ENCODE measurements at places on chromosomes 12 and 14.

DNA sequence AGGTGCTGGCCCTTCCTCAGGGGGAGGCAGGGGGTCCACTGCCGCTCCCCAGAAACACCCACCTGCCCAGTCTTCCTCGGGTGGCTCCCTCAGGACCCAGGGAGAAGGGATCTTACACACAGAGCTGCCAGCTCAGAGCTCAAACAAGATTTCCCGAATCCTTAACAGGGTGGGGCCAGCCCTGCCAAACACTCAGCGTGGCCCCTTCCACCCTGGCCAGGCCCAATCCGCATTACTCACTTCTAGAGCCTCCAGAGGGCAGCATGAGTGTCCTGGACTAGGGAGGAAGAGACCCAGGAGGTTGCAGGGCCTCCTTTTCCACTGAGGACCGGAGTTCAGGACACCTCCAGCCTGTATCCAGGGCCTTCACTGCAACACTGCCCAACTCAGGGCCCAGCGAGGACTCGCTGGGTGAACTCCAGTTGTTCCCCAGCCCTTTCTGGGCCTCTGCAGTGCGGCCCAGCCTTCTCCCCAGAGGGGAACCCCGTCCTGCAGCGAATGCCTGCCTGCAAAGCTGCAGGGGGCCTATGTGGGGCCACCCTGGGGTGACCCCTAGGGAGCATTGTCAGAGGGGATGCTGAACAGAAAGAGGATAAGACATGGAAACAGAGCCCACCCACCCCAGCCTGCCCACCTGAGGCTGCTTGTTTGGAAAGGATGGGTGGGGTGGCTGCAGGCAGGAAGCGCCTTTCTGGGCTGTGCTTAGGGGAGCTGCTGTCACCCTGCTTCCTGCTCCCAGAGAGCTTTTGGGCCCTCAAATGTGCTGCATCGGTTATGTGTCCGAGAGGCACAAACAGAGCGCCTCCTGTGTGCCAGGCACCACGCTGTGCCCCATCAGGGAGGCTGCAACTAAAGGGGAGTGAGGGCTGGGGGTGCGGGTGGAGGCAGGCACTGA is 43.8 kb downstream of the CCNK start:
- no peaks in the 10 kb centered on the region for H3K27me3 ChIP-seq
- H3K4me3 ChIP-seq = no peak overlapping the region
- H3K27ac ChIP-seq = peak overlapping the region; percentile 65
- no peaks in the 10 kb centered on the region for H3K36me3 ChIP-seq
- no peak for DNase-seq

GRCh38 chr14:99408286-99408970 is 72.2 kb downstream of the SETD3 start:
- DNase-seq = no peak
- H3K27me3 ChIP-seq = no peaks in the 10 kb centered on the region
- H3K36me3 ChIP-seq = peaks cover 3% of the 10 kb centered on the region
- H3K4me1 ChIP-seq = no peaks in the 10 kb centered on the region
- H3K27ac ChIP-seq = no peak overlapping the region

DNA sequence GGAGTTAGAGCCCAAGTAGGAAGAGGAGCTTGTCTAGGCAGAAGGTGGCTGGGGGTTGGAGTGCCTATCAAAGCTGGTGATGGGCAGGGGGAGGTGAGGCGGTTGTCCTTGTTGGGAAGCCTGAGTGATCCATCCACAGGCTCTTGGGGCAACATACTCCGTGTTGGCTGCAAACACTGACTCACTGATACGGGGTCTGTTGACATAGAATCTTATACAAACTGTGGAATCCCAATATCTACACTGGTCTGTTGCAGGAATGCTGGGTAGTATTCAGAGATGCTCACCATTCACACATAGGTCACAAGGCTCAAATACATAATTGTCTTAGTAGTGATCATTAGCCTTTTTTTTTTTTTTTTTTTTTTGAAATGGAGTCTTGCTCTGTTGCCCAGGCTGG is 26.0 kb downstream of the ERH start:
- no peak overlapping the region for H3K27ac ChIP-seq
- no peaks in the 10 kb centered on the region for H3K36me3 ChIP-seq
- DNase-seq = no peak
- H3K4me3 ChIP-seq = no peak overlapping the region
- H3K4me1 ChIP-seq = no peaks in the 10 kb centered on the region

GRCh38 chr14:55303691-55304145 is 32.5 kb downstream of the FBXO34 start:
- peaks cover 19% of the 10 kb centered on the region for H3K4me1 ChIP-seq
- no peaks in the 10 kb centered on the region for H3K36me3 ChIP-seq
- H3K27ac ChIP-seq = no peak overlapping the region
- H3K27me3 ChIP-seq = no peaks in the 10 kb centered on the region
- DNase-seq = no peak
